ENCODE measurements at places on chromosomes 7 and 10.

- DNase-seq, result no peak
These were observed 12.6 kb downstream of the BAZ1B start for GRCh38 chr7:73509463-73509862.

DNA sequence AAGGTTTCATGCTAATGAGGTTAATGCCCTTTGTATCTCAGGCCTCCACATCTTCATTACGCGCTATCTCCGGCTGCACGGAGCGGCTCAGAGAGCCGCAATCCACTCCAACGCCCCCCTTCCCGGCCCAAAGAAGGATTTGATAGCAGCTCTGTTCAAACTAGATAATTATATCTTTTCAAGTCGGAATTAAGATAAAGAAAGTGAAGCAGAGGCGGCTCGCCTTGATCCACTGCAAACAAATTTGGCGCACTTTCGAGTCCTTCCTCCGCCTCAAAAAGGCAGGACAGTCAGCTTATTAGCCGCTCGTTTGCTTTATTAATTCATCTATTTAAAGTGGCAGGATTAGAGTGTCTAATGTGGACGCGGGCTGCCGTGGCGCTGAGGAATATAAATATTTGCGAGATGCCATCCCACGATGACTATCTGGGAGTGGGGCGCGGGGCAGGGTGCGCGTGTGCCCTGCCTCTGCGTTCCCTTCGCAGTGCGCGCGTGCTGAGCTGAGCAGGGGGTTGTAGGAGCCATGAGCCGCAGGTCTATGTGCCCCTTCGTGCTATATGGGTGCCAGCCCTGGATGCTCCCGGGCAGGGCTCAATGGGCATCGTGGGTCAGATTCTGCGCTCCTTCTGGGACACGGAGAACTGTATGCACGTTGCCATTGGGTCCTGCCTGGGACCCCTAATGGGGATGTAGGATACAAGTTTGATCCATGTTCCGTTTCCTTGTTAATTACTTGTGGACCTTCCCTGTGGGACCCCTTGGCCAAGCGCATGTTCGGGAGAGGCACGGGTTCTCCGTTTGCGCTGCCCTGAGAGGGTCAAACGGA is 9.0 kb downstream of the EMX2 start:
- DNase-seq, result no peak

DNA sequence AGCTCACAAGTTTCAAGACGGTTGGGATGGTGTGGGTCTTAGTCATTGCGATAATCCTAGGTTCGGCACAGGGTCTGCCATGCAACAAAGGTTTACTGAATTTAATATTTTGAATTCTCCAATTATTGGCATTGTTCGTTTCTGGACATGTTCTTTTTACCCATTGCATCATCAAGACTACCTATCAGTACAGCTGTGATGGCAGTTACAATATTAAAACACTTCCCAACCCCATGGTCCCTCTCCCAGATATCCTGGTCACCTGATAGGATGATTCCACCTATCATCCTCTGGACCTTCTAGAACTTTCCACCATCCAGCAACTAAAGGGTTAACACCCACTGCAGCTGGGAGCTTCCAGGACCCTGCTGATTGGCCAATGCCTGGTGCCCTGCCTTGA is 377.8 kb upstream of the PRKCQ start:
- DNase-seq, result no peak

DNA sequence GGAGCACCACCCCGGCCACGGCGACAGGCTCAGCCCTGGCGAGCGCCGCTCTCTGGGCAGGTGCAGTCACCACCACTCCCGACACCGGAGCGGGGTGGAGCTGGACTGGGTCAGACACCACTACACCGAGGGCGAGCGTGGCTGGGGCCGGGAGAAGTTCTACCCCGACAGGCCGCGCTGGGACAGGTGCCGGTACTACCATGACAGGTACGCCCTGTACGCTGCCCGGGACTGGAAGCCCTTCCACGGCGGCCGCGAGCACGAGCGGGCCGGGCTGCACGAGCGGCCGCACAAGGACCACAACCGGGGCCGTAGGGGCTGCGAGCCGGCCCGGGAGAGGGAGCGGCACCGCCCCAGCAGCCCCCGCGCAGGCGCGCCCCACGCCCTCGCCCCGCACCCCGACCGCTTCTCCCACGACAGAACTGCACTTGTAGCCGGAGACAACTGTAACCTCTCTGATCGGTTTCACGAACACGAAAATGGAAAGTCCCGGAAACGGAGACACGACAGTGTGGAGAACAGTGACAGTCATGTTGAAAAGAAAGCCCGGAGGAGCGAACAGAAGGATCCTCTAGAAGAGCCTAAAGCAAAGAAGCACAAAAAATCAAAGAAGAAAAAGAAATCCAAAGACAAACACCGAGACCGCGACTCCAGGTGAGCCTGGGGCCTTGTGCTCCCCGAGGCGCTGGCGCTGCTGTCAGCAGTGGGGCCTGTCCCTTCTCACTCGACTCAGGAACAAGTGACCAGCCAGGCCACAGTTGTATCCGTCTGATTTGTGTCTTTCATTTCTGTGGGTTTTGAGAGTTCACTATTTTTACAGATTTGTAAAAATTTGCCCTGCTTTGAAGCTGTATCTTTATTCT is 117.7 kb downstream of the CYTH3 start:
- no peak for DNase-seq

DNA sequence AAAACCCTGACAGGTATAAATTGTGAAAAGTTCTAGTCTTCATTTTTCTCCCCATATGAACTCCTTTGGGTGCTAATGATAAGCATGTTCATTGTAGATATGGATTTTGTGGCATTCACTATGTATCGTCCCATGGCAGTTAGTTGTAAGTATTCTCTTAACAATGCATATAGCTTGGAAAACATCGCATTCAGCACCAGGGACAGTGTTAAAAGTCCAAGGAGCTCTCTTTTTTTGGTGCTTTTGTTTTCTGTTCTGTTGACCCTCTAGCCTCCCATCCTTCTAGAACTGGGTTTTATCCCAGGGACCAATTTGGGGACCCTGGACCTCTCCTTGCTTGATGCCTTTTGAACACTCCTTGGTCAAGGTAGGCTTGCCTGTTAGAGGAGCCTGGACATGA is 37.7 kb downstream of the INSYN2A start:
- no peak for DNase-seq

DNA sequence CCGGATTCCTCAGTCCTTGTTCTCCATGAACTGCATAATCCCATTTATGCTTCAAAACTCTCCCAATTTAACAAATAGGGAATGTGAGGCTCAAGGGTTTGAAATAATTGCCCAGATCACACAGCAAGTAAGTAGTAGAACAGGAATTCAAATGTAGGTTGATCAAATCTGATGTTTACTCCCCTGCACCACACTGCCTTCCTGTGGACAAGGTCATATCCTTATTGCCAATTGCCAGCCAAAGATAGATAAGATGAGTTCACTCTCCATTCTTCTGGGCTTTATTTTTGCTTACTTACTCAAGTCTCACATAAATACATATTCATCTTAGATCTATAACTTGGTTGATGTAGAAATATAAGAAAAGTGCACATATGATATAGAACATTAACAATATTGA is 435.2 kb upstream of the ETV1 start:
- no peak for DNase-seq

- no peak for DNase-seq
These were observed 28.7 kb downstream of the VTI1A start for GRCh38 chr10:112475575-112476218.

DNA sequence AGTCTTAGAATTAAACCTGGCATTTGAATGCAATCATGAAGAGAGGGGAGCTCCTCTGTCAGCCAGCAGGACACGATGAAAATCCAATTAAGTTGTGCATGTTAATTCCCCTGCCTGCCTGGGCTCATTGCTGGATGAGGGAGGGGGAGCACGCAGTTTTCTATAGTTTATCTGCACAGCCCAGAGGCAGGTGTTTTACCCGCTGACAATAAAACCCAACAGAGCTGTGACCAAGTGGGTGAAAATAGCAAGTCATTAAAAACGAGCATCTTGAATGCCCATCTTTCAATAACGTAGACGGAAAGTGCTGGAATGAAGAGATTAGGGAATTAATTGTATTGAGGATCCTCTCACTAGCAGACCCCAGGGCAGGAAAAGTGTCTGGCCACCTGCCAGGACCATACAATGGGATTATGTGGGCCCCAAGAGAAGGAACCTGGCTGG is 100.1 kb upstream of the FAM20C start:
- no peak for DNase-seq

DNA sequence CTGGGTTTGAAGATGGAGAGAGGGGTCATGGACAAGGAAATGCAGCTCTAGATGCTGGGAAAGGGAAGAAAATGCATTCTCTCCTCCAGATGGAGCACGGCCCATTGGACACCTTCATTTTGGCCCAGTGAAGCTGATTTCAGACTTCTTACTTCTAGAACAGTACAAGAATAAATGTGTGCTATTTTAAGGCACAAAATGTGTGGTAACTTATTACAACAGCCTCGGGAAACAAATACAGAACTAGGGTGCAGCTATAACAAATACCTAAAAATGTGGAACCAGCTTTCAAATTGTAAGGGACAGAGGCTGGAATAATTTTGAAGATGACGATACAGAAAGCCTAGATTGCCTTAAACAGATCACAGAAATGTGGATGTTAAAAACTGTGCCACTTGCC is 54.1 kb downstream of the CYTH3 start:
- no peak for DNase-seq

All from esophagus squamous epithelium (tissue), 5 donors.